Natural killer cell treated with Interleukin-12 subunit alpha and Interleukin-12 subunit beta and Interleukin-15 and Interleukin-18, amount 100 ng/mL, for 72 hours (primary cell): ENCODE measurements at places on chromosomes 4 and X. TPM values are rescaled to one million over a fixed set of nuclear protein-coding genes. Genes with fewer than 3 reads are reported as not detected.

DNA sequence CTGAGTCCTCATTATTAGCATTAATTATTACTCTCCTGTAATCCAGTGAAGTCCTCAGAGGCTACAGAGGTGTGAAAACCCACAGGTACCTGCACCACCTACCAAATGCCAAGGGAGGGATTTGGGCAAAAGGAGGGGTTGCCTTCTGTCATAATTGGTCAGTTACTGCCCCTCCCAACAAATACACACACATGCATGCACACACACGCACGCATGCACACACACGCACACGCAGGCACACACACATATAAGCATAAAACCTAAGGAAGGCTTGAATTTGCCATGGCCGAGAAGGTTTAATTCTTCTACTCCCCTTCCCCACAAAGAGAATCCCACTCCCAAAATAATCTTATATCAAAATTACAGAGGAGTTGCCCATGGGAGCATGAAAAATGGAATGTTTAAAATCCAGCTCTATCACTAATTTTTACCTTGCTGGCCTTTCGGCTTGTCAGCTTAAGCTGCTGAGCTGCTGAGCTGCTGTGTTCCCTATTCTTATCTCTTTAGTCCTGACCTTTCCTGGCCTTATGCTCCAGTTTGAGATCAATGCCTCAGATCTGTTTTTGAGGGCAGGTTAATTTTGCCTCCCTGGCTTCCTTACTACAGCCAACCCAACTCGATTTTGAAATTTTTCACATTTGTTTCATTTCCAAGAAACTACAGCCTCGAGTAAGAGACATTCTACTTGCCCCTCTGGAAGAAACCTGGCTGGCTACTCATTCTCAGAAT, 95.0 kb downstream of the CAMK2D start:
- DNase-seq: no peak

GRCh38 chr4:139556071-139556723, at the start of gene SETD7:
SETD7 (minus strand) TSS chr4:139556219; CDS start chr4:139556137, 82 bp downstream.
- peak; percentile 65 for DNase-seq

- no peak for DNase-seq
These were observed 74.4 kb downstream of the TMA16 start for GRCh38 chr4:163568843-163569242.

- DNase-seq: no peak
These were observed 84.8 kb downstream of the AFAP1 start for GRCh38 chr4:7854697-7855370.

Gene CTAG1A
- total RNA-seq: not detected

DNA sequence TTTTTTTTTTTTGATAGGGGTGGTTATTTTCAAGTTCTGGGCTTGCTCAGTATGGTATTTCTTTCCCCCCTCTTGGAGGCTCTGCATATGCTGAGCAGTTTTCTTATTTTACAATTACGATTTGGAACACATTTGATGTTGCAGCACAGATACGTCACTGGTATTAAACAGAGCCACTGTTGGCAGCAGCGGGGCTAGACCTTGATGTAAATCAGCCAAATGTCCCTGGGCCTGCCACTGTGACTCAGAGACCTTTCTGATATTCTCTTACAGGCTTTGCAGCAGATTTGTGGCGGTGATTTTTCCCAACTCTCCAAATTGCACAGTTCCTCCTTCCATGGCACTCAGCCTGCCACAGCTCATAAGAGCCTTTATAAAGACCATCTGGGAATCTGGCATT, 81.1 kb downstream of the VMA21 start:
- DNase-seq: no peak

Gene PRMT9
- total RNA-seq: 6.5 TPM

- no peak for DNase-seq
These were observed 386.8 kb downstream of the ANKRD50 start for GRCh38 chr4:124325690-124326089.

Gene PAGE2
- not detected for total RNA-seq

DNA sequence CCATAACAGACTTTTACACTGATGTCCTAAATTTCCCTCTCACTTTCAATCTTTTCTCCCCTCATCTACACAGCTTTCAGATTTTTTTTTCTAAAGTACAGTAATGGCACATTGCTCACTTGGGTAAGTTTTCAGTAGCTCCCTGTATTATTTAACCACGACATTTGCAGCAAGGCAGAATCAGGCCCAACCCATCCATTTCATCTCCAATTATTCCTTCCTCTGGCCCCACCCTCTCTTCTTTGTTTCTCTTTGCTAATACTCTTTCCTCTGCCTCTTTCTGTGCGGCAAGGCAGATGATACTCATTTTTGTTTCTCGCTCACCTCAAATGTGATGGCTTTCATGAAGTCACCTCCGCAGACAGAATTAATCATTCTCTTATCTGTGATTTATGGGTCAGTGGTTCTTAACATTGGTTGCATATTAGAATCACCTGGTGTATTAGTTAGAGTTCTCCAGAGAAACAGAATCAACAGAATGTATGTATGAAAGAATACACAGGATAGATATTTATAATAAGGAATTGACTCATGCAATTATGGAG, 43.4 kb upstream of the GATB start:
- DNase-seq: no peak

Gene MAPK10
- total RNA-seq: not detected

Gene MAGEE1
- total RNA-seq: 1.8 TPM

DNA sequence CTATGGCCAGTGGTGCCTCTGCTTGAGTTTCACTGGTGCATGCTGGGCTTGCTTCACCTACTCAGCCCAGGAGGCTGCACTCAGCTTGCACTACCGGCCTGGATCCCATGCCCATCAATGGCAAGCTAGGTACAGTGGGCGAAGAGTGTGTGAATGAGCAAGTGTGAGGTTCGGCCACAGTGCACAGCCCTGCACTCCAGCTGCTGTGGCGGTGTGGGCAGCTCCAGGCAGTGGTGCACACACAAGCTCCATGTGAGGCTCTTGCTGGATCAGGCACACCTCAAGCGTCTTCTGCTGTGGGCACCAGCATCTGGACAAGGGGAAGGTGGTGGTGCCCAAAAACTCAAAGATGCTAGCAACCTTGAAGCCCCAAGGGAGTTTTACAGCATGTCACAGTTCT, 820.9 kb upstream of the LCORL start:
- no peak for DNase-seq

DNA sequence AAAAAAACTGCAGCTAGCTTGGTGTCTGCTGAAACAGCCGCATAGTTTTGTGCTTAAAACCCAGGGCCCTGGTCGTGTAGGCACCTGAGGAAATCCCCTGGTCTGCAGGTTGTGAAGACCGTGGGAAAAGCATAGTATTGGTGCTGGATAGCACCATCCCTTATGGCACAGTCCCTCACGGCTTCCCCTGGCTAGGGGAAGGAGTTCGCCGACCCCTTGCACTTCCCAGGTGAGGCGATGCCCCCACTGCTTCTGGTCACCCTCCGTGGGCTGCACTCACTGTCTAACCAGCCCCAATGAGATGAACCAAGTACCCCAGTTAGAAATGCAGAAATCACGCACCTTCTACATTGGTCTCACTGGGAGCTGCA, 1105.1 kb downstream of the STPG2 start:
- DNase-seq: no peak

Gene COL25A1
- total RNA-seq: not detected

DNA sequence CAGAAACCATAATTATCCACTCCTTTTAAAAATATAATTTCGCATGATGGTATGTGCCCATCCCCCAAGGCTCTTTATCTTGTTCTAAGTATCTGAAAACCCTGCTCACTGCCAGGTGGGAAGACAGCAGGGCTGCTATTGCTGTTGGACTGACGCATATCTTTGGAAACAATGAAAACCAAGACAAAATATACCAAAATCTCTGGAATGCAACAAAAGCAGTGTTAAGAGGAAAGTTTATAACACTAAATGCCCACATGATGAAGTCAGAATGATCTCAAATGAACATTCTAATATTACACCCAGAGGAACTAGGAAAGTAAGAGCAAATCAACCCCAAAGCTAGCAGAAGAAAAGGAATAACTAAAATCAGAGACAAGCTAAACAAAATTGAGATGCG, 162.0 kb downstream of the FAM47B start:
- DNase-seq: no peak

DNA sequence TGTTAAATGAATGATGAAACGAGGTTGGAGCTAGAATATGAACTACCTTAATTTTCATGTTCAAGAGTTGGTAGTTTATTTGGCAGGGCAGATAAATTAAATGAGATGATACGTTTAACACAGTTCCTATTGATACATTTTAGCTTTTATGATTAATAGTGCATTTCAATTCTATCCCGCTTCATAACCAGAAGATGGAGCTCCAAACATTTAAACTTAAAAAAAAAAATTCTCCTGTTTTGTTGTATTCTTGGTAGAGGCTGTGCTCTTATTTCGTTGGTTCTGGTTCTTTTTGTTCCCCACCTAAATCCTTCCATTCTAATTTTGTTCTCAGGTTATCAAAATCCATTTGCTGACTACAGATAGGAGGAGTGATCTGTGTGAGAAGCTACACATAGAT, 71.8 kb upstream of the PTPN13 start:
- DNase-seq: no peak

DNA sequence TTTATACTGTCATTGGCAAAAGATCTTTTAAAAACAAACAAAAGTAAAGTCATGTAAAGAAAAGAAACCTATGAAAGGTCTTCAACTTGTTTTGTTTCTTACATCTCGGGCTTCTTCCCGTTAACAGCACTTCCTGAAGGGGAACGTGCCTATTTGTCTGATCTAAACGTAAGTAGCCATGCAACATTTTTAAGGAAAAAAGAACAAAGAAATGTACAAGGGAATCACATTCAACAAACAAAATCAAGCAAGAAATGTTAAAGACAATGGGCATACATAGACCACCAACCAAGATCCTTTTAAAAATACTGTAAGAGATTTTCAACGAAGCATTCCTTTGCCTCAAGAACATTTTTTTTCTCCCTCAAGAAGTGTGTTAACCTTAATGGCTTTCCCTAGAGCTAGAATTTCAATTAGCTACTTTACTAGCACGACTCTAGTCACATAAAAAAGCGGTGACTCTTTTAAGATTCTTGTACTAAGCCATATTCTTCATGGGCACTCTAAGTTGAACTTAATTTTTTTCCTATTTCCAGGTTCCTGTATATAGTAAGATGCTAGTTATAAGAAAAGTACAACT, 112.0 kb upstream of the TTC29 start:
- DNase-seq: no peak

Gene EREG
- total RNA-seq: not detected

- no peak for DNase-seq
These were observed 148.5 kb upstream of the PJA1 start for GRCh38 chrX:69313617-69314290.

DNA sequence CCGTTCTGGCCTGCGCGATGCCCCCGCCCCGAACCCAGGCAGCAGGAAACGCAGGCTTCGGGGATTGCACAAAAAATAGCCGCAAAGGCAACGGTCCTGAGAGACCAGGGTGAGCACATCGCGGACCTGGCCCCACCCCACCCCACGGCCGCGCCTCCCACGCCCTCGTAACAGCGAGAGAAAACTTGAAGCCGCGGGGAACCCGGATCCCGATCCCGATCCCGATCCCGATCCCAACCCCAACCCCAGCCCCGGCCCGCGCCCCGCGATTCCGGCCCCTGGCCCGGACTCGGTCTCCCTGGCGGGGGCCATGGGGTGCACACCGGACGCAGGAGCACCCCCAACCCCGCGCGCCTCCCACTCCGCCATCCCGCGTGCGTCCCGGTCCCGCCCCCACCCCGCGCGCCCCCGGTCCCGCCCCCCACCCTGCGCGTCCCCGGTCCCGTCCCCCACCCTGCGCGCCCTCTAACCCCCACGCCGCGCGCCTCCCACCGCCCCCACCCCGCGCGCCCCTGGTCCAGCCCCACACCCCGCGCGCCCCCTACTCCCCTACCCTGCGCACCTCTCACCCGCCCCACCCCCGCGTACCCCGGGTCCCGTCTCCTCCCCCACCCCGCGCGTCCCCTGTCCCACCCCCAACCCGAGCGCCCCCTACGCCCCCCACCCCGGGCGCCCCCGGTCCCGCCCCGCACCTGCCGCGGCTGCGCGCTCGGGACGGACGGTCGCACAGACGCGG, 29.0 kb downstream of the NOP14 start:
- peak; percentile 89 for DNase-seq

Gene TLR1
- total RNA-seq: 15.5 TPM

GRCh38 chr4:64737026-64737853, 328.0 kb upstream of the TECRL start:
- no peak for DNase-seq

DNA sequence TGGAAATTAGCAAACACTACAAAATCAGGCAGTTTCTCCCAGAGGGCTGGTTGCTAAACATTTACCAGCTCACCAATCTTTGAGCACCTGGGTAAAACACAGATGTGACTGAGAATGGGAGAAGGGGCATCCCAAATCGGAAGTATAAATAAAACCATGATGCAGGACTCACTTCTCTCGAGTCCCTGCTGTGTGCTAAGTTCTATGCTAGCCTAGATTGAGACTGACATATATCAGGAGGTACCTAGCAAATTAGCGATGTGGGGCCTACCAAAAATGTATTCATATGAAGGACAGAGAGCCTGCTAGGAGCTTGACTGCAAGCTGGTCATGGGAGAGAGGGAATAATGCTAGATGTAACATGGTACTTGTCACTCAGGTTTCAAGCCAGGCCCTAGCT, 171.9 kb upstream of the PGRMC2 start:
- no peak for DNase-seq

Gene HSFX4
- total RNA-seq: not detected

Gene PAK3
- 0.33 TPM for total RNA-seq

DNA sequence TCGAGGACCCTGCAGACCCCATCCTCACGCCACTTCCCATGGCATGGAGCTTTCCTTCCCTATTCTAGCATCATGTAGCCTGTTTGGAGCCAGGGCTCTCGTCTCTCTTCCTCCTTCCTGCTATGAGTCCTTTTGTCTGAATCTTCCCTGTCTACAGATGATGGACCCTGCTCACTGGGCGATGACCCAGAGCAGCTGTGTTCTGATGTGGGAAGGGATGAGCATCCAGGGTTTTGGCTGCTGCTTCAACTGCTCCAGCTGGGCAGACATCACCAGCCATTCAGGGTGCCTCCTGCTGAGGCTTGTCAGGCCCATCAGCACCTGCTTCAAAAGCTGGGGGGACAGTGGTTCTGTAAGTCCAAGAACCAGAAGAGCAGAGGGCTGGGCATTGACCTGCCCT, 3.2 kb upstream of the CCKAR start:
- no peak for DNase-seq

DNA sequence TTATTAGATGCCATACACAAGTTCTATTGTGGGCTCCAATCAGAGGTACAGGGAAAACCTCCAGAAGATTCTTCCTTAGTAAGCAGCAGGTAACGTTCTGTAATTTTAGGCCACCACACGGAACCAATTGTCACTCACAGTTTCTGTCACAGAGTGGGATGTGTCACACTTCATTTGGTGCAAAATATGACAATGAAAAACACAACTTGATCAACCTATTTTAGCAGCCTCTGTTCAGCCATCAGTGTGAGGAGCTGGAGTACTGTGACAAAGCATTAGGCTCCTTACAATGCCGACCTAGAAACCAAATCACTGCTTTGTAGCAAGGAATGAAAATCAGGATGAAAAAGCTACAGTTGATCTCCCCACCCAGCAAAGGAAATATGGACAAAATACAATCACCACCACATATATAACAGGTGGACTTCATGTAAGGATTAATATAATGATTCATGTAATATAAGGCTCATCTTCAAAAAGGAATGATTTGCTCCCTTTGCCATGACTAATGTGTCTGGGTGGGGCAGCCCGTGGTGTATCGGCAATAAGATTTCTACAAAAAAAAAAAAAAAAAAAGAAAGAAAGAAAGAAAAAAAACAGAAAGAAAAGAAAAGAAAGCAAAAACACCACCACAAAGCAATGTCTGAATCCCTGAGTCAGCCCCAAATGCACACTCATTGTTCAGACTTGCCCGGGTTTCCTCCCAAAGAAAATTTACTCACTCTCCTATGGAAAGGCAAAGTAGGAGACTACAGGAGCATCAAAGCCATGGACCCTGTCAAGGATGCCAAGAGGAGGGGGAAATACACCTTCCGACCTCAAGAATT, 36.0 kb downstream of the SLC9A7 start:
- no peak for DNase-seq
